Colonic mucosa (tissue), 4 donors: ENCODE measurements at places on chromosomes 13 and 19. TPM values are rescaled to one million over a fixed set of nuclear protein-coding genes. Genes with fewer than 3 reads are reported as not detected.

The ZNF428 gene
- 27.4 TPM for total RNA-seq

The KLK4 gene
- 1.2 TPM for total RNA-seq

The CAPN12 gene
- 5.2 TPM for total RNA-seq

The GJA3 gene
- total RNA-seq: not detected

The PLVAP gene
- 20.8 TPM for total RNA-seq

The ZNF730 gene
- 1.6 TPM for total RNA-seq

The LHFPL6 gene
- total RNA-seq: 10.1 TPM

The GNG7 gene
- total RNA-seq: 3.2 TPM

The LIM2 gene
- not detected for total RNA-seq

The HIF3A gene
- 5.7 TPM for total RNA-seq

The CATSPERD gene
- not detected for total RNA-seq

The PEAK3 gene
- 0.29 TPM for total RNA-seq

The ZNF557 gene
- total RNA-seq: 7.9 TPM

The MYPOP gene
- 9.0 TPM for total RNA-seq

The ELAVL1 gene
- total RNA-seq: 65.8 TPM

- no peak overlapping the region for H3K27ac ChIP-seq
- no peaks in the 10 kb centered on the region for H3K27me3 ChIP-seq
- no peak overlapping the region for H3K4me3 ChIP-seq
- H3K36me3 ChIP-seq: no peaks in the 10 kb centered on the region
- no peaks in the 10 kb centered on the region for H3K4me1 ChIP-seq
- no peak for DNase-seq
Measured at GRCh38 chr13:38283346-38283745, 66.3 kb upstream of the UFM1 start.

DNA sequence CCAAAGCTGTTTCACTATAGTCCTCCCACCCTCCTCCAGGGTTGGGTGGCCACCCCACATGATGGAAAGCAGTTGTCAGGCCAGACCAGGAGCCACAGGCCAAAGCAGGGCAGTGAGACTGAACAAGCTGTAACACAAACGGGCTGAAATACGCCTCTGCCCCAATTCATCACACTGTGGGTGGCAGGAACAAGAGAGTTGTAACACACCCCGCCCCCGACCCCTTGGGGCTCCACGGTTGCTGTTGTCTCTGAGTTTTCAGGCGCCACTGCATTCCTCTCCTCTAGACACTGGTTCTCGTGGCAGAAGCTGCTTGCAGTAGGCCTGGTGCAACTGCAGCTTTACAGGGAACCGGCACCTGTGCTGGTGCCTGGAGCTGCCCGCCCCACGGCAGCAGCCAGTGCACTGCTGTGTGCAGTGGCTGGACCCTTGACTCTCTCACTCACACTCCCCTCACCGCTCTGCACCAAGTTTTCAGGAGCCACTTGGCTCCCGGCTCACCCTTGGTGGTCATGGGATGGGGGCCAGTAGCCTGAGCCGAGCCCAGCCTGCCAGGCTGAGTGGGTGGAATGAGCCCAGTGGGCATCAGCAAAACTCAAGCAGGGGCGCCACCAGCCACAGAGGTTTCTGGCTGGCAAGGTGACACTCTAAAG is 1314.5 kb upstream of the MIR17HG start:
- DNase-seq: no peak
- no peaks in the 10 kb centered on the region for H3K36me3 ChIP-seq
- H3K4me1 ChIP-seq: no peaks in the 10 kb centered on the region
- H3K4me3 ChIP-seq: no peak overlapping the region
- no peak overlapping the region for H3K27ac ChIP-seq
- no peaks in the 10 kb centered on the region for H3K27me3 ChIP-seq

DNA sequence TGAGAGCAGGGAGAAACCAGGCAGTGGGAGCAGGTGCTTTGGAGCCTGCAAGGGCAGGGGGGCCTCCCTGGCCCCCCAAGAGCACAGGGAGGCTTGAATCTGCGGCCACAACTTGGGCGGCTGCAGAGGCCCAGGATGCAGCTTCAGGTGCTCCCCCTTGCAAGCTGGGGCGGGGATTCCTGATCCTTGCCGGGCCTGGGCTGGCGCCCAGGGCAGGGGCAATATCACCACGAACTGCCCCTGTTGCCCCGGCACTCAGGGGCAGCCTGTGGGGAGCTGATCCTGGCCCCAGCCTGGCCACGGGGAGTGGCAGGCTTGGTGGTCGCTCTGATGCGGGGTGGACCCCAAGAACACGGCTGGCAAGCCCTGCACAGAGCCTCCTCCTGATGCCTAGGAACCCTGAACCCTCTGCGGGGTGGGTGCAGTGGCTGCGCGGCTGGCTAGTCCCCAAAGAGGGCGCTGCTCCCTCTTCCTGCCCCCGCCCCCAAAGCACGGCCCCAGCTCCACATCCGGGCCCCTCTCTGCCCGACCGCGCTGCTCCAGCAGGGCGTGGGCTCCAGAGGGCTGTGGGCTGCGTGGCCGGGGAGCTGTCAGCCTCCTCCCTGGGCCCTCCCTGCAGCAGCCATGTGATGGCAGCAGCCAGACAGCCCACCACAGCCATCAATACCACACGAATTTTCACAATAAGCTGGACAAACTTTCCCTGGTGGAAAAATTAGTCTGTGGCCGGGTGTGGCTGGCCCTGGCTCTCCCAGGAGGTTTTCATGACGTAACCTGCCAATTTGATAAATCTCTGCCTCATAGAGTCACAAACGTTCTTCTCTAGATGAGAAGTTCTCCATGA is 21.0 kb downstream of the TNFSF9 start:
- H3K4me1 ChIP-seq: no peaks in the 10 kb centered on the region
- no peaks in the 10 kb centered on the region for H3K27me3 ChIP-seq
- H3K4me3 ChIP-seq: no peak overlapping the region

DNA sequence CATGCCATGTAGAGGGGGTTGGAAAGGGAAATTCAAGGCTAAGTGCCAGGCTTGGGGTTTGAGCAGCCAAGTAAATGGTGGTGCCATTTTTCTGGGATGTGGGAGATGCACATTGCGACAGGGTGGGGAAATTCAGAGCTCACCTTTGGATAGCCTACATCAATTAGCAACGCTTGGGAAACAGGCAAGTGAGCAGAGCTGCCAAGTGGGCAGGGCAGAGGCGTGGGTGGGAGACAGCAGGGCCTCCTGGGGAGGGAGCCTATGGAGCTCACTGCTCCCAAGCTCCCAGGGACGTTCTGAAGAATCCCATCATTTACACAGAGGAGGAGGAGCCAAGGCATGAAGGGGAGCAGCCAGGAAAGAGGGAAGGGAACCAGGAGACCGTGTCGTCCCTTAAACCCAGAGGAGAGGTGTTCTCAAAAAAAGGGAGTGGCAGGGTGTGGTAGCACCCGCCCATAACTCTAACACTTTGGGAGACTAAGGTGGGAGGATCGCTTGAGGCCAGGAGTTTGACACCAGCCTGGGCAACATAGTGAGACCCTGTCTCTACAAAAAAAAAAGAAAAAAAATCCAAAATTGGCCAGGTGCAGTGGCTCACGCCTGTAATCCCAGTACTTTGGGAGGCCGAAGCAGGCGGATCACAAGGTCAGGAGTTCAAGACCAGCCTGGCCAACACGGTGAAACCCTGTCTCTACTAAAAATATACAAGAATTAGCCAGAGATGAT is 11.5 kb upstream of the CCNE1 start:
- H3K4me1 ChIP-seq: no peaks in the 10 kb centered on the region
- DNase-seq: no peak
- no peaks in the 10 kb centered on the region for H3K36me3 ChIP-seq
- H3K27ac ChIP-seq: no peak overlapping the region
- no peaks in the 10 kb centered on the region for H3K27me3 ChIP-seq

- no peaks in the 10 kb centered on the region for H3K27me3 ChIP-seq
- no peak overlapping the region for H3K4me3 ChIP-seq
- no peak overlapping the region for H3K27ac ChIP-seq
- DNase-seq: no peak
Measured at GRCh38 chr13:80359778-80360452, 19.0 kb upstream of the SPRY2 start.

GRCh38 chr19:5308451-5309437 is 31.9 kb downstream of the PTPRS start:
- peak overlapping the region; percentile 32 for H3K27ac ChIP-seq
- no peak overlapping the region for H3K4me3 ChIP-seq
- H3K36me3 ChIP-seq: no peaks in the 10 kb centered on the region
- peak; percentile 39 for DNase-seq

DNA sequence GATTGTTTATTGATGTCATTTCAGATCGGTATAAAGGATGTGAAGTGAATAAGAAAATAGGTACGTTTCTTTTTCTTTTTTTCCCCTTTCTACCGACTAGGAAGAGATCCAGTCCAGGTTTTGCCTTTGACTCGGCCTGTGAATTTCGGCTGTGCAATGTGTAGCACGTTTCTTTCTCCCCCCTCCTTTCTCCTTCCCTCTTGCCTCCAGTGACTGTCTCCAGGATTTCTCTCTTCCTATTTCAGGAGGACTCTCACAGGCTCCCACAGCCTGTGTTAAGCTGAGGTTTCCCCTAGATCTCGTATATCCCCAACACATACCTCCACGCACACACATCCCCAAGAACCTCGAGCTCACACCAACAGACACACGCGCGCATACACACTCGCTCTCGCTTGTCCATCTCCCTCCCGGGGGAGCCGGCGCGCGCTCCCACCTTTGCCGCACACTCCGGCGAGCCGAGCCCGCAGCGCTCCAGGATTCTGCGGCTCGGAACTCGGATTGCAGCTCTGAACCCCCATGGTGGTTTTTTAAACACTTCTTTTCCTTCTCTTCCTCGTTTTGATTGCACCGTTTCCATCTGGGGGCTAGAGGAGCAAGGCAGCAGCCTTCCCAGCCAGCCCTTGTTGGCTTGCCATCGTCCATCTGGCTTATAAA is at the start of gene GPC6:
TSS of gene GPC6 (plus strand) at position 185 of the 657 bp plus-strand sequence.
- peak; percentile 44 for DNase-seq
- no peaks in the 10 kb centered on the region for H3K36me3 ChIP-seq
- peaks cover 27% of the 10 kb centered on the region for H3K27me3 ChIP-seq
- peak within 1 kb of the TSS; percentile 66 for H3K27ac ChIP-seq
- H3K4me1 ChIP-seq: no peaks in the 10 kb centered on the region

DNA sequence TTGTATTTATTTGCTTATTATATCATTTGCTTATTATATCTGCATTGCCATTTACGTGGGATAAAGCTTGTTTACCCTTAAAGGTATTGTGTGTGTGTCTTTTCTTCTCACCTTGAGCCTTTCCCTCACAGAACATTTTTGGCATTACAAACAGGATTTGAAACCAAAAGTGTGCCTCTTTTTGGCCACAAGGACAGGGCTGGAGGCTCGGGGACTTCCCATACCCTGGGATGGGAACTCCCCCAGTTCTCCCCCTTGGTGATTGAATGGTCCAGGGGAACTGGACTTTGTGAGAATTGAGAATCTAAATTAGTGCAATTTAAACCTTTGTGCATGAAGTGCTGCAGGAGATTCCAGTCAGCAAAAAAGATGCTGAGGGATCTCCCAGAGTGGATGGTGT is 2.4 kb upstream of the ZNF506 start:
- no peaks in the 10 kb centered on the region for H3K4me1 ChIP-seq
- H3K4me3 ChIP-seq: no peak overlapping the region
- no peak overlapping the region for H3K27ac ChIP-seq
- DNase-seq: no peak
- H3K36me3 ChIP-seq: no peaks in the 10 kb centered on the region
- H3K27me3 ChIP-seq: no peaks in the 10 kb centered on the region

- H3K36me3 ChIP-seq: no peaks in the 10 kb centered on the region
- H3K4me1 ChIP-seq: peaks cover 18% of the 10 kb centered on the region
- no peak overlapping the region for H3K27ac ChIP-seq
- DNase-seq: no peak
- peak overlapping the region; percentile 15 for H3K4me3 ChIP-seq
- peaks cover 58% of the 10 kb centered on the region for H3K27me3 ChIP-seq
Measured at GRCh38 chr19:10419646-10420443, 493 bp upstream of the PDE4A start.

DNA sequence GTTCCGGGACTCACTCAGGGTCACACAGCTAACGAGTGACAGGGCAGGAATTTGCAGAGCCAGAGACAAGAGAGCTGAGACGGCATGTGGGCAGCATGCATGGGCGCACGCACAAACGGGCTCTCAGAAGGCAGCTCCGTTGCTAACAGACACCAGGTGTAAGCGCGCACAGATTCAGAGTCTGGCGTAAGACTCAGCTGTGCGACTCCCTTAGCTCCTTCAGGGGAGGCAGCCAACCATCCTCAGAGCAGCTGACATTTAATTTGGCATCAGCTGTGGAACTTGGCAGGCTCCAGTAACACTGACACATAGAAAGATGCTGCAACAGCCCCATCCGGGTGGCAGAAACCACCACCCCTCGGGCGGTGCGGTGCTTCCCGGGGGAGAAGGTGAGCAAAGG is 7.5 kb upstream of the TM6SF2 start:
- peaks cover 8% of the 10 kb centered on the region for H3K36me3 ChIP-seq
- H3K27me3 ChIP-seq: no peaks in the 10 kb centered on the region
- no peak for DNase-seq

DNA sequence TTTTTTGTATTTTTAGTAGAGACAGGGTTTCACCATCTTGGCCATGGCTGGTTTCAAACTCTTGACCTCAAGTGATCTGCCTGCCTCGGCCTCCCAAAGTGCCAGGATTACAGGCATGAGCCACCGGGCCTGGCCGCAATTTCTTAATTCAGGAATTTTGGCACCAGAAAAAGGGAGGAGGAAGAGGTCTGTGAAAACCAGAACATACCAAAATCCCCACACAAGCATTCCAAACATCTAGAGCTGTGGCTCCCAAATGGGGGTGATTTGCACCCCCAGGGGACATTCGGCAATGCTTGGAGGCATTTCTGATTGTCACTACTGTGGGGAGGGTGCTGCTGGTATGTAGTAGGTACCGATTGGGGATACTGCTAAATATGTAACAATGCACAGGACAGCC is 40.2 kb upstream of the ABCC4 start:
- no peak overlapping the region for H3K27ac ChIP-seq
- no peaks in the 10 kb centered on the region for H3K36me3 ChIP-seq
- no peak for DNase-seq
- H3K4me1 ChIP-seq: no peaks in the 10 kb centered on the region
- no peak overlapping the region for H3K4me3 ChIP-seq

- H3K4me3 ChIP-seq: no peak overlapping the region
- no peaks in the 10 kb centered on the region for H3K4me1 ChIP-seq
- no peak for DNase-seq
- H3K27me3 ChIP-seq: no peaks in the 10 kb centered on the region
- no peak overlapping the region for H3K27ac ChIP-seq
Measured at GRCh38 chr13:66995203-66995611, 234.9 kb downstream of the PCDH9 start.

- peak overlapping the region; percentile 57 for H3K4me3 ChIP-seq
- DNase-seq: peak; percentile 36
- no peaks in the 10 kb centered on the region for H3K27me3 ChIP-seq
- no peak overlapping the region for H3K27ac ChIP-seq
- H3K36me3 ChIP-seq: no peaks in the 10 kb centered on the region
Measured at GRCh38 chr13:110137680-110138009, 169.3 kb downstream of the COL4A1 start.

DNA sequence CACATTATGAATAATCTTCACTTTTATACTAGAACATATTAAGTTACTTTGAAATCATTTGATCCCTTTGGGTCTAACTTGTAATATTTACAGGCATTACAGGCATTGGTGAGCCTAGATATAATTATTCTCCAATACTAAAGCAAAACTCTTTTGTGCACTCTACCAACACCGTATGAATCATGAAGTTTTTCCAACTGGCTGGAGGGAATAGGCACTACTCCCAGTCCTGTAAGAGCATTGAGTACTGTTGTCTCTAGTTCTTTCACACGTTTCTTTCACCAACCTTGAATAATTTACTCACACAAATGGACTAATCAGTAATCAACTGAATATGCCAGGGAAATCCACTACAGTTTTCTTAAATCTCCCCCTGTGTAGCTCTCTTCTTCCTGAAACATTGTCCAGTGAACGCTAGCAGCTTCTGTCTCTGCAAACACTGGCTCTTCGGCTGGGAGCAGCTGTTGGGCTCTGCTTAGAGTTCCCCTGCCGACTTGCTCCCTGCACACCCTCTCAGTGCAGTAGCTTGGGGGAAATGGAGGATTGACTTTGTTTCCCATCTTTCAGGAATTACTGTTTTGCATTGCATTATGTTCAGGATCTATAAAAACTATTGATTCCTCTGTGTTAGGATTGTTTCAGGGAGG is 476.7 kb downstream of the RFC3 start:
- no peak for DNase-seq
- no peak overlapping the region for H3K4me3 ChIP-seq
- H3K4me1 ChIP-seq: no peaks in the 10 kb centered on the region
